ENCODE measurements at places on chromosomes 5 and 9. TPM values are rescaled to one million over a fixed set of nuclear protein-coding genes. Genes with fewer than 3 reads are reported as not detected.

The IFNA1 gene
- total RNA-seq, result not detected

The PCDHGA3 gene
- 1.4 TPM for total RNA-seq

The C1QTNF3 gene
- total RNA-seq, result 2.1 TPM

The OLFM1 gene
- 0.74 TPM for total RNA-seq

The PJA2 gene
- total RNA-seq, result 78.2 TPM

The MARCOL gene
- not detected for total RNA-seq

The PCDHB4 gene
- total RNA-seq, result 2.3 TPM

The CYSRT1 gene
- total RNA-seq, result 1.4 TPM

The PCDHGA2 gene
- 1.6 TPM for total RNA-seq

The ANKRD34B gene
- total RNA-seq, result 0.62 TPM

The KLHL9 gene
- 39.5 TPM for total RNA-seq

The TRIM7 gene
- not detected for total RNA-seq

The ADAMTS19 gene
- 6.9 TPM for total RNA-seq

The FGD3 gene
- 1.1 TPM for total RNA-seq

The FABP6 gene
- 1.2 TPM for total RNA-seq

The ADAMTS16 gene
- 27.8 TPM for total RNA-seq

The FYB1 gene
- 0.31 TPM for total RNA-seq

The IFNK gene
- total RNA-seq, result not detected

The SPATA31A3 gene
- total RNA-seq, result not detected

The SEC16A gene
- 79.5 TPM for total RNA-seq

The RNF14 gene
- total RNA-seq, result 51.6 TPM

The SPAAR gene
- total RNA-seq, result 32.0 TPM

The SMIM33 gene
- total RNA-seq, result not detected

The QRFP gene
- not detected for total RNA-seq

The C8G gene
- 1.1 TPM for total RNA-seq

The PDE4D gene
- total RNA-seq, result 9.4 TPM

The LRSAM1 gene
- 22.6 TPM for total RNA-seq

The CNTFR gene
- total RNA-seq, result 3.1 TPM

The DRD1 gene
- 0.18 TPM for total RNA-seq

The DDX41 gene
- total RNA-seq, result 125 TPM

The GPR151 gene
- not detected for total RNA-seq

The PCSK5 gene
- 3.1 TPM for total RNA-seq

The TIMD4 gene
- total RNA-seq, result not detected

The ANKRD20A1 gene
- total RNA-seq, result 0.54 TPM

The GHR gene
- total RNA-seq, result 0.67 TPM

The CAMK4 gene
- total RNA-seq, result 34.5 TPM

The ATP10B gene
- total RNA-seq, result not detected

The ELOVL7 gene
- total RNA-seq, result 4.4 TPM

The HINT1 gene
- total RNA-seq, result 216 TPM

The SLC34A1 gene
- not detected for total RNA-seq

The PDCD1LG2 gene
- total RNA-seq, result not detected

The GM2A gene
- 33.9 TPM for total RNA-seq

The RGS14 gene
- 21.8 TPM for total RNA-seq

The PCDHA6 gene
- total RNA-seq, result 2.3 TPM

The MYMK gene
- total RNA-seq, result not detected

The FCN1 gene
- total RNA-seq, result not detected

The GLIPR2 gene
- total RNA-seq, result 6.3 TPM

The SAPCD2 gene
- total RNA-seq, result 1.0 TPM

The SCGB3A2 gene
- 1.4 TPM for total RNA-seq

The PDE6A gene
- not detected for total RNA-seq

The SLC4A9 gene
- total RNA-seq, result 0.23 TPM

The SHOC1 gene
- not detected for total RNA-seq

The CDHR2 gene
- 0.85 TPM for total RNA-seq

The HSD17B3 gene
- total RNA-seq, result not detected

The GPRIN1 gene
- total RNA-seq, result 3.9 TPM

The TLX3 gene
- 0.23 TPM for total RNA-seq

The NUTM2F gene
- total RNA-seq, result not detected

All from endothelial cell (in vitro differentiated cells).